Activated CD4-positive, CD25-positive, alpha-beta regulatory T cell treated with anti-CD3 and anti-CD28 coated beads, Interleukin-2, amount 50 U/mL, for 16 hours (primary cell): ENCODE measurements at places on chromosomes 2 and 18.

DNA sequence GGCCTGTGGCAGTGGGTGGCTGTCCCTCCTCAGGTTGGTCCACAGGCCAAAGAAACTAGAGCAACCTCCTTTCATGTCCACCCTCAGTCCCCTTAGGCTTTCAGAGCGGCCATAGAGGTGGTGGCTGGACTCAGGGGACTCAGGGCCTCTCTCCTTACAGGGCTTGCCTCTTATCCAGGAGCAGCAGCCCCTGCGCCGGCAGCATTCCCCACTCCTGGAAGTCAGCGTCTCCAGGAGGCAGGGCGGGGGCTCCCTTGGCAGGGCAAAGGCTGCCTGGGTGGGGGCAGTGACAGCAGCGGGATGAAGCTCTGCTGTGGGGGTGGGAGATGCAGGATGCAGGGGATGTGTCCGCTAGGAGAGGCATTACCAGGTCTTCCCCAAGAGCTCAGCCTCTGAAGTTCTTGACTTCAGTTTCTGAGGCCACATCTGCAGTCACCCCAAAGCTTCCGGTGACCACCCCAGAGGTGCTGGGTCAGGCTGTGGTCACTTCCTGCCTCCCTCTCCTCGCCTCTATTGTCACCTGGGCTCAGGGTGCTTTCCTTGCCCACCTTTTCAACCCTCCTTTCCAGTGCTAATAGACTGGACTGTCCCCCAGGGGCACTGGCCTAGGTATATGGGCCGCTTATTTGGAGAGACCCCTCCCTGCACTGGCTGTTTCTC lies 8.6 kb upstream of the GPR55 start:
- DNase-seq: no peak

DNA sequence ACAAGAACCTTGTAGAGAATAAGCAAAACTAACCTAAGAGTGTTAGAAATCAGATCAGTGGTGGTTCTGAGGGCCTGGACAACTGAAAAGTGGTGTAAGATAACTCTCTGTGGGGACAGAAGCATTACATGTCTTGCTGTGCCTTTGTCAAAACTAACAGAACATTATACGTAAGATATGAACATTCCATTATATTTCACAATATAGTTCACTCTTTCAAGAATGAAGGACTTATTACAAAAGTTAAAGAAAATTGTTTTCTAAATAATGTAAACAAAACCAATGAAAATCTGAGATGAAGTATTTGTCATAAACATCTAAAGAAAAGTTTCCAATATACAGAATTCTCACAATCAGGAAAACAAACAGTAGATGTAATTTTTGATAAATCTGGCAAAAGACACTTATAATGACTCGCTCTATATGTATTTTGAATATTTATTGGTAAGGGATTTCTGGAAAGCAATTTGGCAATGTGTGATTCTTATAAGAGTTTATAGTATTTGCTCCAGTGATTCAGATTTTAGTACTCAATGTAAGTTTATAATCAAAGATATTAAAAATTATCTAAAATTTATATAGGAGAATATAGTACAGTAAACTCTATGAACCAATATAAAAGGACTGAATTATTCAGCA lies 258.4 kb downstream of the CD226 start:
- no peak for DNase-seq

- DNase-seq: no peak
Measured at GRCh38 chr2:177929662-177930522, 142.7 kb downstream of the PDE11A start.

- DNase-seq: no peak
Measured at GRCh38 chr2:96396095-96396494, 60.5 kb downstream of the NCAPH start.

DNA sequence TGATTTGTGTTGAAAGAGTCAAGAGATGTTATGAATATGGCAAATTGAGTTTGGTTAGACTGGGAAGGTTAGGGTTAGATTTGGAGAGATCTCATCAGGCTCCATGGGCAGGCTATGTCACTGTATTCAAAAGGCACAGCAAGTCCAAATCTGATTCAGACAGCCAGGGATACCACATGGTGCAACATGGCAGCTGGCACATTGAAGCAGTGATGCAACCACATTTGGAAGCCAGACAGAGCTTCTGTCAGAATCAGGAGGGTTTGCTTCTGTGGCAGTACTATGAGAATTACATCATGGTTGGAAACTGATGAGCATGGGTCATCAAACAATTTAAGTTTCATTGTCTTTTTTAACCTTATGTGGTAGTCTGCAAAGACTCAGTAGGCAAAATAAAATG lies 772.2 kb downstream of the SUCLG1 start:
- DNase-seq: no peak

- no peak for DNase-seq
Measured at GRCh38 chr2:122999821-123000220, 1025.3 kb upstream of the CNTNAP5 start.

- DNase-seq: no peak
Measured at GRCh38 chr2:21260311-21260710, 136.5 kb downstream of the TDRD15 start.

DNA sequence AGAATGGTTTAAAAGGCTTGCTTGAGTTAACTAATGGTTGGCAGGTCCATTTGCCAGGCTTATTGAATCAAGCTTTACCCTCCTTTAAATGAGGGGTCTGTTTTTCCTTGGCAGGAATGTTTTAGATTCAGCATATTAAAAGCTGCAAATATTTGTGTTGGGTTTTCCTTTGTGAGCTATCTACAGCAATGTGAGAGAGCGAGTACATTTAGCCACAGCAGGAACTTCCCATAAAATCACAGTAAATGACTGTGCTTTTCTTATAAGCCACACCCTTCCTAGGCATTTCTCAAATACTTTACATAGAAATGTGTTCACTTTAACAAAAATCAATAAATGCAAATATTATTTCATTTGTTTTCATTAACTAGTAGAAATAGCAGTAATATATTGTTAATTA lies 23.9 kb downstream of the CALCRL start:
- DNase-seq: no peak

DNA sequence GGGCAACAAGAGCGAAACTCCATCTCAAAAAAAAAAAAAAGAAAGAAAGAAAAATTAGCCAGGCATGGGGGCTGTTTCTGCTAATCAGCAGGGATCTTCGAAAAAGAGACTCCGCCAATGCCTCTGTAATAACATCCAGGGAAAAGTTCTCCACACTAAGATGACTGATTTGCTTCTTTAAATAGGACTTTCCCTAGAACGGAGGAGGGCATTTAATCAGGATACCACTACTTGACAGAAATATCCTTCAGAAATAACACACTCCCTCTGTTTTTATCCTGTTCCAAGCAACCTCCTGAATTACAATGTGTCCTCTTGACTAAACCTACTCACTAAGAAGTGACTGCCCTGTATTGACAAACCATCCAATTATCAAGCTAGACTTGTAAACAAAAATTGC lies 21.7 kb downstream of the REV1 start:
- DNase-seq: no peak

DNA sequence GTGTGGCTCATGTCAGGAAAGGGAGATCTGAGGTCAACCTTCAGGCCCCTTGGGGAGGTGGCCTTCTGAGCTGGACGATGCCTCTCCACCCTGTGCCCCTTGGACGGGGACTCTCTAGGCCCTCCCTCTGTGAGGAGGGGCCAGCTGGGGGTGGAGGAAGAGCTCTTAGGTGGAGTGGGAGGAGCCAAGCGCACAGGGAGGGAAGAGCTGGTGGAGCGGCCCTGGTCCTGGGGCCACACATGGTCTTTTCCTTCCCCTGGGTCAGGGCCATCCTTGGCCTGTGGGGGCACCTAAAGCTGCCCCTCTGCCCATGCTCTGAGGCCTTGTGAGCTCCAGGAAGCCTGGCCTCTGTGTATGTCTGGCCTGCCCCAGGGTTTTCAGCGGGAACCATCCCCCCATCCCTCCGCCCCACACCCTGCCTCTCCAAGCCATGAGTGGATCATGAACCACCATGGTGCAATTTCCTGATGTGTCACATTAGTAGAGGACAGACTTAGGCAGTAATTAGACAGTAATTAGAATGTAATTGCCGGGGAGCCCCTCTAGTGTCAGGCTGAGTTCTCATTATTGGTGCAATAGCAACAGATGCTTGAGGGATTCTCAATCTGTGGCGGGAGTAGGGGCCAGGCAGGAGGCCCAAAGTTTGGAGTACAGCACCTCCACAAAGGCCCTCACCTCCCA lies 63.0 kb downstream of the GLI2 start:
- DNase-seq: no peak

DNA sequence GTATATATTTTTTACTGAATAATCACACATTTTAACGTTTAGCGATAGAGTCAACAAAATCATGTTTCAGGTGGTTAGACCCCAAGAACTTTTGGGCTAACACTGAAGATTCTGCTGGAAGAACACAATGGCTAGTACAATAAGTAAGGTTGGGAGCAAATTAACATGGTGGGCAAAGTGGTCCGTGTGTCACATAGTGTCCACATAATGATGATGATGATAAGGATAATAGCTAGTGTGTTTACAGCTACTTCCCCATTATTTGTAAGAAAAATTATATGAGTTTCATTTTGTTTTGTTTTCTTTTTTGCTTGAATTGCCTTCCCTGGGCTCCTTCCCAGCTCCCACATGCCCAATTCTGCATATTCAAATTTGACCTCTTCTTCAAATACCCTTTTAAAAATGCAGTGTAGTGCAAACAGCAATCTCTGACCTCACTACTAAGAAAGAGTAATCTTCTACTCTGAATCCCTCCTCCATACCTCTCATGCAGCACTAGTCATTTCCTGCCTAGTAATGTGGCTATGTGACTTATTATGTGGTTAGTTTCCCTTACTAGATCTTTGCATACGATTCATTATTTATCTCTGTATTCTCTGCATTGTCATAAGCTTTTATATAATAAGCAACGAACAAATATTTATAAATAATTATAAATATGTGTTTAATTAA lies 16.9 kb upstream of the VPS54 start:
- DNase-seq: no peak

DNA sequence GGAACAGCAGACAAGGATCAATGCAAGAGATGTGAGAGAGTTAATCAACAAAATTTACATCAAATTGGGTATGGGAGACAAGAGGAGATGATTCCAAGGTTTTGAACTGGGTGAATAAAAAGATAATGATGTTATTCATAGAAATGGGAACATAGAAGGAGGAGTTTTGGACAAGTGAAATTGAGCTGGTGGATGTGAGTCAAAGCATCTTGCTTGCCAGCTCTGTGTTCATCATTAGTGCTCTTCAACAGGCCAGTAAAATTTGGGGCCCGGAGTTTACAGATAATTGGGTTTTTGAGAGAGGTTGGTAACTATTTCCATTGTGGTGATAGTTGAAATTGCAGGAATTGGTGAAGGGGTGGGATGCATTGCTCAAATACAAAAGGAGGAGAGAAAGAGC lies 69.9 kb upstream of the CAVIN2 start:
- no peak for DNase-seq

- no peak for DNase-seq
Measured at GRCh38 chr2:170262343-170262742, 84.4 kb downstream of the MYO3B start.

DNA sequence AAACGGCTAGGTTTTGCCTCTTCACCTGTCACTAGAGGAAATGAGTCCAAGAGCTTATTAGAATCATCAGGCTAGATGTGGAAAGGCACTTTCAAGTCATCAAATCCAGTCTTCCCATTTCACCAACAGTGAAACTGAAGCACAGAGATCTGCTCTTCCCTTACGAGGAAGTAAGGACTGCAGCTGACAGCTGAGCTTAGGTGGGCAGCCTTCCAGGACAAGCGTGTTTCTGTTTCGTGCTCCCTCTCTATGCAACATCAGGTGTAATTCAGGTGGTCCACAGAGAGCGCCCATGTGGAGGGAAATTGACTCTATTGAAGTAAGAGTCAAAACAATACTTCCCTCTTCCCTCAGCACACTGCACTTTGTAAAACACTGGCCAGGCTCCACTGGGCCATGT lies 5.5 kb downstream of the CYRIA start:
- no peak for DNase-seq

DNA sequence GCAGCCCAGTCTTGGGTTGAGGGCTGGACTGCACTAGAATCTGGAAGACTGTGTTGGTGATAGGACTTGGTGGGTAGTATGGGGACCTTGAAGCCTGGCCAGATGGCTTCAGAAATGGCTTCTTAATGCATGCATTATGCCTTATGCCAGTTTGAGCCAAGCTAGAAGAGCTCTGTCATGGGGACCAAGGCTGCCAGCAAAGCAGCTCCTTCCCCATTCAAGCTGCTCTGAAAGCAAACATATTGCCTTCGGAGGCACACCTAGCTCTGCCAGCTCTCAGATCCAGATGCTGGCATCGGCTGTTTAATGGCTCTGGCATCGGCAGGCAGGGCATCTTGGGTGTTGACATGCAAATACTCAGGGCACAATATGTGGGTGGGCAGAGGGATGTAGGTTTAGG lies 59.0 kb upstream of the IGFBP5 start:
- DNase-seq: no peak
